ENCODE measurements at places on chromosomes 7 and 10.

DNA sequence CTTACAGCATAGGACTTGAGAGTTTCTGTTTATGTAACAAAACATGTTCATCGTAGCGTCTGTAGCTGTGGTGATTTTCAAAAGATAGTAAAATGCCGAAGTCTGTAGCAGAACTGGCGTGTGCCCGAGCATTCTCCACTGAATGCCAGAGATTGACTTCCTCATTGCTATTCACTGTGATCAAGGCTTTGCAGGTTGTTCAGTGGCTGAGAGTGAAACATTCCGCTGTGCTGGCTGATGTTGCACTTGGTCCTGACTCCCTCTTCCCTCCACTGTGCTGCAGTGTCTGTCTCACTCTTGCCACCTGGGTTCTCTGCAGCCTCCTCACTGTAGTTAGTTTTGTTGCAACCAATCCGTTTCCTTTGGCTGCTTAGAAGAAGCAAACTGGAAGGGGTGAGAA is 37.6 kb downstream of the FHIP2A start:
- DNase-seq: no peak

DNA sequence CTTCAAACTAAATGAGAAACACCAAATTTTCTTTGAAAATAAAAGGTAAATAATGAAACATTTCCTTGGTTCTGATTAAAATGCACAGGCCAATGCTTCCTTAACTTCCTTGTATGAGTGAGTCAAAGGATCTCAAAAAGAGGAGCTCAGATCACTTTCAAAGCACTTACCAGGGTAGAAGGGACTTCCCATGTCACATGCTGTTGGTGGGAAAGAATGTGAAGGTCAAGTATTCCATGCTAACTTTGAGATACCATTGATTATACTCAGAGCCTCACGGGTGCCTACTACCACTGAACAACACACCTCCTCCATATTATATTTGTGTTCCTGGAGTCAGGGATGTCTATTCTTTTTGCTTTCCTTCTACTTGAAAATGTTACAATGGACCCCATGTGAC is 233.5 kb upstream of the KIAA1217 start:
- no peak for DNase-seq

GRCh38 chr7:150371996-150372270 is 3.3 kb downstream of the REPIN1 start:
- no peak for DNase-seq

DNA sequence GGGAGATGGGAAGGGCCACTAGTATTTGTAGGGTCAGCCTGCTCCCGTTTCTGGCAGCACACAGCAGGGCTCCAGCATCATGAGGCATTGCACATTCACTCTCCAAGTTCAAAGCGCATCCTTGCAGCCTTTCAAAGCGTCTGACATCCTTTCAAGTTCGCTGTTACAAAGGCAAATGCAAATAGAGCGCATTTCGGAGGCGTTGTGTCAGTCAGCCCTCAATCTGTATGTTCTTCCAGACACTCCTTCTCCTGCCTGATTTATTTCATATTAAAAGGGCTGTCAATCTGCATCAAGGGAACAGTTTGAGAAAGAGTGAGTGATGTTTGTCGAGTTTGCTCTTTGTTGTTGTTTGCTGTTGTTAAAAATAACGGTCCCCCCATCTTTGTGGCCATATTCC is 188.5 kb downstream of the SNX10 start:
- DNase-seq: no peak

DNA sequence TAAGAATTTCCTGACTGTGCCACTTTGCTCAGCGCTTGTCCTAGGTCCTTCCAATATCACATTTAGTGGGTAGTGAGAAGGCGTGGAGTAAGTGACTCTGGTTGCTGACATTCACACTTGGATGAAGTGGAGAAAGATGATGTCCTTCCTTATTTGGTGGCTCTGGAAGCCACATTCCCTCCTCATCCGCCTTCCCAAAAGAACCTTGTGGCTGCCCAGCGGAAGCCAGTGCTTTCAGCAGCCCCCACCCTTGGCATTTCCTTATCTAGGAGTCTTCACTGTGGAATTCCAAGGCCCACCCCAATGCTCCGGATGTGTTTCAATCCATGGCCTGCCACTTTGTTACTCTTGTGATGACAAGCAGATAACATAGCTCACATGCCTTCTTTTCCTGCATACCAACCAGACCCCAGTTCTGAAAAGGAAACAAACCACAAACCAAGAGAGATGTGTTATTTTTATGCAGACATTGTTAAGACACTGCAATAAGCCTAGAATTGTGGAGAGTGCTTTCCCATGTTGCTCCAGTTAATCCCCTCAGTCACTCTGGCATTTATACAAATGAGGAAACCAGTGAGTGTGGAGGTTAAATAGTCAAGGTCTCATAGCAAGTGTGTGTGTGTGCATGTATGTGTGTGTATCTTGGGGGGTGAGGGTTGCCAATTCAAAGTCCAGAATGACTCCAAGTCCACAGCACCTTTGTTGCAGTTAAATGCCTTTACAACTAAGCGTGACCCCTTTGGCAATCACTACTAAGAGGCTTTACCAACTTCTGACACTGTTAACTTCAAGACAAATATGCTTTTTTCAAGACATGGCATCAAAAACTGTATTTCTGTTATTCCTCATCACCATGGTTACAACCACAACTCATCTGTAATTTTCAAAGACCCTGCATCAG is 10.3 kb upstream of the ANKRD1 start:
- no peak for DNase-seq

GRCh38 chr10:68756766-68757165 is 35.7 kb downstream of the CCAR1 start:
- no peak for DNase-seq

DNA sequence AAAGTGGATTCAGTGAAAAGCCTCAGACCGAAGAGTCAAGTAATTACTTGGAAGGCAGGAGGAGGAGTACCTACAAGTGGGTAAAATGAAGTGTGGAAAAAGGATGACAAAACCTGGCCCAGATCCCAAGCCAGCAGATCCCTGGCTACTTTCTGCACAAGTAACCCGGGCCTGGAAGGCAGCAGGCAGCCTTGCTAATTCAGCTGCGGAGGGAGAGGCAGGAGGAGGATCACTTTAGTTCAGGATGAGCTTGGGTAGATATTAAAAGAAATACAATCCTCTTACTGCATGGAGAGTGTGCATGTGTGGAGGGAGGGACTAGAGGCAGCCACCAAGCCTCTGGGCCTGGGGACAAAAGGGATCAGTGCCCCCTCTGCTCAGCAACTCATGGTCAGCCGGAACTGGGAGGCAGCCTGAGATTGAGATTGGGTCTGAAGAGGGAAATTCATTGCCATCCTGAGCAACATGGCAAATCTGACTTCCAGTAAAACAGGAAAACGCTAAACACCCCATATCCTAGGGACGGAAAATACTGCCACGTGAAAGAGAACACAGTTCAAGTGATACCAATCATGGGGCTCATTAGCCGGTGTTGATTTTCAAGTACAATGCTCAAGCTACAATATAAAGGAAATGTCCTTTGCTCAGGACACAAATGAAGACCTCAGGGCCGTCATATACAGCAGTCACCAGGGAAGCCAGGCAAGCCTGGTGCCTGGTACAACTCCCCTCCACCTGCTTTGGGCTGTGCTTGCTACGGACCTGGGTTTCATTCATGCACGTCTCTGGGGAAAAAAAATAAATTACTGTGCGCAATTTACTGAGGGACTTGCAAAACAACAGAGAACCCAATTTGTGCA is 1.3 kb downstream of the AMPH start:
- DNase-seq: no peak

DNA sequence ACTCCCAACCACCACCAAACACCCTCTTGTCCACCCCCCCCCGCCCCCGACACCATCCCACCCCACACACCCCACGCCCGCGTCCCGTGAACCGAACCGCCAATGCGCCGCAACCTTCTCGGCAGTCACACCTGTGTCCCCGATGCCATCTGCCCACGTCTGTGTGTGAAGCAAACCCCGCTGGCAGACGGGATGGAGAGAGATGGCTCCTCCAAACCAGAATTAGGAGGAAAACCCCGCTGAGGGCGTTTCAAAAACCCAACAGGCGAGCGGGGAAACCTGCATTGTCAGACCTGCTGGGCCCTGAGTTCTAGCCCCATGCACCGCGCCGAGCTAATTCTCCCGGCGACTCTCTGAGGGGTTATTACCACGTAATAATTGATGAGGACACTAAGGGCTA is 28.6 kb upstream of the KCNK18 start:
- no peak for DNase-seq

All from ureter (tissue), 1 donor.